ENCODE measurements at places on chromosomes 6 and 20.

DNA sequence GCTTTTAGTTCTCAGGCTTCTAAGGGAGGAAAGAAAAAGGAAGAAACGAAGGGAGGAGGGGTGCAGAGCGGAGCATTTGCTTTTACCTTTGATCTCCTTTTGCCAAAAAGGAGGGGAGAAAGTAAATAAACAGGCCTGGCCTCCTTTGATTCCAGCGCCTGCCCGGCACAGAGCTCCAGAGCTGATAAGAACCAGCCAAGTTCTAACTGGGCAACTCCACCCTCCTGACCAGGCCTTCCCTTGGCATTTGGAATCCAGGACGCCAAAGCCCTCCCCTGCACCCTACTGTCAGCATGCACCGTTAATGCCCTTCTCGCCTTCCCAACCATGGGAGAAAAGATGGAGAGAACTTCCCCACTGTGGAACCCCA, 120.8 kb upstream of the PTPN1 start:
- DNase-seq: no peak

DNA sequence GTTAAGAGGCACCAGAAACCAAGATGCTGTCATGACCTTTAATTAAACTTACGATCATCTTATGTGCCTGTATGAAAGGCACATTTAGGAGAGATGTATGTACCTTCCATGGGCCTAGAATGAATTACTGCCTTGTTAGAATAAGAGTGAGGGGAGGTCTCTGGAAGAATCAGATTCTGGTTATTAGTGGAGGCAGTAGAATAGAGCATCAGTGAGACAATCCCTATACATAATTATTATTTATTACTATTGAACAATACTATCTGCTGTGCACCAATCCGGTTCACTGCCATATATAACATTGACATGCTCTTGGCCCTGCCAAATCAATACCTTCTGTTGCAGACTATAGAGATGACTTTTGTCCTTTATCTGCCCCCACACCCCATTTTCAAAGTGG, 776.5 kb downstream of the DHX35 start:
- no peak for DNase-seq

DNA sequence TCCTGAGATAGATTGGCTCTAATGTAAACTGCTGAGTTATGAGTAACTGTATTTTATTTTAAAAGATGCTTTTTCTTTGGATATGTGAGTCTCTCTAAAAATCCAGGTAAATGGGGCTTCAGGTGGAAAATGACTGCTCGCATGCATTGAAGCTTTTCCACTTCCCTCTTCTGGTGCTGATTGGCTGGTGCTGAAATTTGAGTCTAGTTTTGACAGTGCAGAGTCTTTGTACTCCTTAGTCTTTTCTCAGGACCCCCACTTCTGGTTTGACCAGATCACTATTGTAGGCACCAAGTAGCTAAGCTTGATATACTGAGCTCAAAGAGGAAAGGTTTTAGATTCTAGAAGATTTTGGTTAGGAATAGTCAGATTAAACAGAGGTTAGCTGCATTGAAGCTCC, 60.7 kb upstream of the TULP4 start:
- DNase-seq: no peak

DNA sequence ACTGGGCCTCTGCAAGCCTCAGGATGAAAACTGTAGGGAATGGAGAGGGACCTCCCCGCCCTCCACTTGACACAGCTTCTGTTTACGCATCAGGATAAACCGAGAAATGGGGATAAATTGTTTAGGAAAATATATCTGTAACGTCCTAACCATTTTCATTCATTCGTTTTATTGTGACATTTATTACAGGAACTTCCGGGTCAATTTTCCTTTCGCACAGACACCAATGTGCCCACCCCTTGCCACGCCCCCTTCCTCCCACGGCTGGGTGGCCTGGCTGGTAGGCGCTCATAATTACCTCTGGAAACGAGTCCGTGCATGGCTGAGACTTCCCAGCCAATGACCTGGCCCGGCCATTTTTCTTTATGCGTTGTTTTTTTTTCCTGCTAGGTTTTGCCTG, 96.1 kb downstream of the BMP7 start:
- no peak for DNase-seq

DNA sequence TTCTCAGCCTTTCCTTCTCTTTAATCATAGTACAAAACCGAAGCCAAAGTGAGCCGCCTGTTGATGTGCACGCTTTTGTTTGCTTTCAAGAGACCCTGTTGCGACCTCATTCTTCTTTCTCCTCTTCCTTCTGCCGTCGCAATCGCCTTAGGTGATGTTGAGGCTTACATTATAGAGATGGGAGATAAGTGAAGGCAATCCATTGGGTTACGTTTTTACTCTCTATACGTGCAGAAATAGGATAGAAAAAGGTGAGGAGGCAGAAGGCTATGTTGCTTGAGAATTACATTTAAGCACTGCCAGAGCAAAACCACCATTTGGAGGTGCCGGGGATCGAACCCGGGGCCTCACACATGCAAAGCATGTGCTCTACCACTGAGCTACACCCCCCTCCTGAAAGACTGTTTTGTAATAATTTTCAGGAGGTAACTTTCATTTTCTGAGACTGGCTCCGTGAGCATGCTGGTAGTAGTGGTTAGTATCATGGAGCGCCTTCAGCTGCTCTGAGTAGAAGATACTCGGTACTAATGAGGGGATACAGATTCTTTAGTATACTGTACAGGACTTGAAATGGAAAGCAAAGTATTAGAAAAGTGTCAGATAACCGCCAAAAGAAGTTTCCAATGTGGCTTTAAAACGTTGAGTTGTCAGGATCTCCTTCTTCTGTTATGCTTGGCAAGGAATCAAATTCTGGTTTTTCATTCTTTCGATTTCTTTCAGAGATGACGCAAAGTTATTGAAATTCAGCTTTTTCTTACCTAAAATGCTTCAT, 165.6 kb downstream of the TRIM27 start:
- no peak for DNase-seq

- DNase-seq: no peak
These were observed 850.5 kb upstream of the MAP3K7 start for GRCh38 chr6:91437315-91437729.

DNA sequence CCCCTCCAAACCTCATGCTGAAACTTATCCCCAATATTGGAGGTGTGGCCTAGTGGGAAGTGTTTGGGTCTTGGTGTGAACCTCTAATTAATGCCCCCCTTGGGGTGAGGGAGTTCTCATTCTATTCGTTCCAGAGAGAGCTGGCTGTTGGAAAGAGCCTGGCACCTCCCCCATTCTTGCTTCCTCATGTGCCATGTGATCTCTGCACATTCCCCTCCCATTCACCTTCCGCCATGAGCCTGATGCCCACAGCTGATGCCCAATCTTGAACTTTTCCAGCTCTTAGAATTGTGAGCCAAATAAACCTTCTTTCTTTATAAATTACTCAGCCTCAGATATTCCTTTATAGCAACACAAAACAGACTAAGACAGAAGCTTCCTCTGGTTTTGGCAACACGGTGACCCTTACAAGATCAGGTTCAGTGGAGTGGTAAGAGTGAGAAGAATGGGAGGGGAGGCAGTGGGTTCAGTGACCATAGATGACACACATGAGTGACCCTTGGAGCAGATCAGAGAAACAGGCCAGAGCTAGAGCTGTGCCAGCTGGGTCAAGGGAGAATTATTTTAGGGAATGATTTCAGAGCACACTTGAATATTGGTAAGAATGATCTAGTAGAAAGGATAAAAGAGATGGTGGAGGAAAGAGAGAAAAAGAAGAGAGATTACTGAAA, 176.4 kb downstream of the LY86 start:
- peak; percentile 68 for DNase-seq

DNA sequence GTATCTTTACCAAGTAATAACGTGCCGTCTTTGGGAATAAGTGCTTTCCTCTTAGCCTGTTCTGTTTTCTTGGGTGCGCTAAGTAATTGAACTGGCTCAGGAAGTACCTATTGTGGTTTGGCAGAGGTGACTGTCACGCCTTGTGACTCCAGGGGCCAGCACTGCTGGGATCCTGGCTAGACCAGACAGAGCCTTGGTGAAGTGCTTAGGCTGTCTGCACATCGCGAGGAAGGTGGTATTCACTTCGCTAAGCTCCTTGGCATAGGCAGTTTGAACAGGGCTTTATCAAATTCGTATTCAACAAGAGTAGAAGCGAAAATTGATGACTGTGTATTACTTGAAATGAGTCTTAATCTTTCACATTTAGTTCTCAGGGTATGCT, 17.6 kb downstream of the PRDM1 start:
- no peak for DNase-seq

GRCh38 chr6:10655508-10656055, 38.8 kb downstream of the C6orf52 start:
- no peak for DNase-seq

DNA sequence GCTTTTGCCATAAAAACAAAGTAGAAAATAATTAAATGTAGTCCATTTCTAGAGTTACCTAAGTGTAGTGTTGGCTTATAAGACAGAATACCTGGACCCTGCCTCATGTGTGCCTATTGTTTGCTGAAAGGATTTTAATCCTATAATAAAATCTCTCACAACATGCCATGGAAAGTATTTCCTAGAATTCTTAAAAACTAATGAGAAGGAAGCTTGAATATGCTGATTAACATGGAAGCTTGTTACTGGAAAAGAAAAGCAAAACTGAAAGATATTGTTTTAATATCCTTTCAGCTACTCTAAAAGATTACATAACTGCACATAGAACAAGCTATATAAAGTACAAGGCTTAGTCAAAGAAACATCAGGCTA, 18.0 kb upstream of the FAM135A start:
- DNase-seq: no peak

GRCh38 chr6:25671652-25672051, 19.6 kb downstream of the SCGN start:
- DNase-seq: no peak

DNA sequence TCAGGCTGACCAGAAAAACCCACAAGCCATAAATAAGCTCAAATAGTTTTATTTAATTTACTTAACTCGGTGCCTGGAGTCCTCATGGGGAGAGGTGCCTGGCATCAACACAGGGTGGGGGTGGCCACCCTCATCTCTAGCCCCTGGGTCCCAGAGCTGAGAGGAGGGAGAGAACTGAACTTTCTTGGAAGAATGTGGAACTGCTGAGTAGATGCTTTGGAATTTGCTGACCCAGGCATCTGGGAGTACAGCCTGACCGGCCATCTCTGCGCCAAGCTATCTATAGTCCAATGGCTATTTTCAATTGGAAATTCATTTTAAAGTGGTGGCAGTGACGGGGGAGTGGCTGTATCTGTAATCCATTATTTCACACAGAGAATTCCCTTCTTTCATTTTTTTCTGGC, 104.8 kb downstream of the CDH26 start:
- no peak for DNase-seq

- no peak for DNase-seq
These were observed 1.4 kb downstream of the AKIRIN2 start for GRCh38 chr6:87700397-87701343.

GRCh38 chr6:872570-873125, 179.7 kb upstream of the EXOC2 start:
- no peak for DNase-seq

DNA sequence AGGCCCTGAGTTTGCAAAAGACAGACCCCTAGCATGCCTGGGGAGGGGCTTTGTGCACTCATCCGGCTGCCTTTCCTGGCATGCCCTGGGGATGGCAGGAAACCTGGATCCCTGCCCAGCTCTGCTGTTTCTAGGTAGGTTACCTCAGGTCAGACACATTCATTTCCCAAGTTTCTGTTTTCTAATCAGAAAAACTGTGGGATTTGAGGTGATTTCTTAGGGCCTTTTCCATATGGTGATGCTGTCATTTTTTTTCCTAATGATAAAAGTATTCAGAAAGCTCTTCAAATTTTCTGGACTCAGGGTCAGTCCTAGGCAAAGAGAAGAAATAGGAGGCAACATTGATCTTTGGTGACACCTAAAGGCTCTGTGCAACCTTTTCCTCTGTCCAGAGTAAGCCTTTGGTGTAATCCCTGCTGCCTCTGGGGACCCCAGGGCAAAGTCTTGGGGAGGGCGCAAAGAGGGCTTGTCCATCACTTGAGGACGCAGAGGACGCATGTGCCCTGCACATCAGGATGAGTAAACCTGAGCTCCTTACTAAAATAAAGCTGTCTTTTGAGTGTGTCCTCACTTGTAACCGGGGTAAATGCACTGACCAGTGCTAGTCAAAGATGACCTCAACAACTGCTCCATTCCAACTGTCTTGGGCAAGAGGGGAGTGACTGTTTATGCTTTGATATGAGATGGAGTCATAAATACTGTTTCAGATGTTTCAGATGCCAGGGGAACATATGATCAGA, 13.5 kb upstream of the TRAM2 start:
- no peak for DNase-seq

DNA sequence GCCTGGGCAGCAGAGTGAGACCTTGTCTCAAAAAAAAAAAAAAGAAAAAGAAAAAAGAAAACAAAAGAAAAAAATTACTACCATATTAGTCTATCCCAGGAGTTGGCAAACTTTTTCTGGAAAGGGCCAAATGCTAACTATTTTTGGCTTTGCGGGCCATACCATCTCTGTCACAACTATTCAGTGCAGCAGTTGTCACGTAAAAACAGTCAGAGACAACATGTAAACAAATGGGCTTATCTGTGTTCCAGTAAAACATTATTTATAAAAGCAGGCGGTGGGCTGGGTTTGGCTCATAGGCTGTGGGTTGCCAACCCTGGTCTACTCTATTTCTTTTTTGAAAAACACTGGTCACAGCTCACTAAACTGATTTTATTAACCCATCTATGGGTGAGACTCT, 53.4 kb downstream of the EYA2 start:
- DNase-seq: no peak

DNA sequence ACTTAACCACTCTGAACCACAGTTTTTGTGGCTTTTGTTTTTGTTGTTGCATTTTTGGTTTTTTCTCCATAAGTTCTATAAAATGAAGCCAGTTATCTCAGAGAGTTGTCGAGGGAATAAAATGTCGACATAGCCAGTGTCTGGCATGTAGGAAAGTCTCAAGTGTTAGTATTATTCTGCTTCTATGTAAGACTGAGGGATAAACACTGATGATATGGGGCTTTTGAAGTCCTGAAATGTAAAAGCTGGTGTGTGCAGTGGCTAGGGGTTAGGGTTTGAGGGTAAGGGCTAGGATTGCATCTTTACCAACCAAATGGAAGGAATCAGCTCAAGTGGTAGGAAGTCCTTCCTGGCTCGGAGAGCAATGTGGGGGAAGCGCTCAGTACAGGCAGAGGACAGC, 59.2 kb downstream of the DAAM2 start:
- no peak for DNase-seq

- DNase-seq: no peak
These were observed 99.2 kb upstream of the TMEM181 start for GRCh38 chr6:158460602-158461169.

DNA sequence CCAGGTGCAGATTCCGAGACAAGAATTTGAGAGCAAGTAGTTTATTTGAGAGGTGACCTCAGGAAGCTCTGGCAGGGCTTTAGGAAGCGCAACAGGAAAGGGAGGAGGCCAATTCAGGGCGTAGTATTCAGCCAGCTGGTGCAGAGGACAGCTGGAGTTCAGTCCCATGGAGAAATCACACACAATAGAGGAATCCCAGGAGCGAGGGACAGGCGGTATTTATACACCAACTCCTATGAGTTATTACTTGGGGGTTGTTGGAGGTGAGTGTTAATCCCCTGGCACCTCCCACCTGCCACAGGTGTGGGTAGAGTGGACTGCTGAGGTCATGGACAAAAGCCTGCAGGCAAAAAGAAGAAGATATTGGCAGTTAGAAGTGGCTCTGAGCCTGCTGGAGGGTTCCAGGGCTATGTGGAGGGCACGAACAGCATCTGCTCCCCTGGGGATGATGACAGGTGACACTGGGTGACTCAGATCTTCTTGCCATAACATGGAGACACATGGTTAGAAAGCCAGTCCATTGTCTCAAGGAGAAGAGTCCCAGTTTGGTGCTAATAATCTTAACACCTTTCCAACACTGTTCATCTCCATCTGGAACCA, 13.9 kb upstream of the SULF2 start:
- no peak for DNase-seq

Measured in epithelial cell of proximal tubule (primary cell).